ENCODE measurements at places on chromosomes 2 and 18. TPM values are rescaled to one million over a fixed set of nuclear protein-coding genes. Genes with fewer than 3 reads are reported as not detected.

- peak; percentile 2 for DNase-seq
Measured at GRCh38 chr2:134515137-134515536, 203.7 kb downstream of the TMEM163 start.

GRCh38 chr2:161596148-161596547 is 28.1 kb upstream of the SLC4A10 start:
- no peak for DNase-seq

DNA sequence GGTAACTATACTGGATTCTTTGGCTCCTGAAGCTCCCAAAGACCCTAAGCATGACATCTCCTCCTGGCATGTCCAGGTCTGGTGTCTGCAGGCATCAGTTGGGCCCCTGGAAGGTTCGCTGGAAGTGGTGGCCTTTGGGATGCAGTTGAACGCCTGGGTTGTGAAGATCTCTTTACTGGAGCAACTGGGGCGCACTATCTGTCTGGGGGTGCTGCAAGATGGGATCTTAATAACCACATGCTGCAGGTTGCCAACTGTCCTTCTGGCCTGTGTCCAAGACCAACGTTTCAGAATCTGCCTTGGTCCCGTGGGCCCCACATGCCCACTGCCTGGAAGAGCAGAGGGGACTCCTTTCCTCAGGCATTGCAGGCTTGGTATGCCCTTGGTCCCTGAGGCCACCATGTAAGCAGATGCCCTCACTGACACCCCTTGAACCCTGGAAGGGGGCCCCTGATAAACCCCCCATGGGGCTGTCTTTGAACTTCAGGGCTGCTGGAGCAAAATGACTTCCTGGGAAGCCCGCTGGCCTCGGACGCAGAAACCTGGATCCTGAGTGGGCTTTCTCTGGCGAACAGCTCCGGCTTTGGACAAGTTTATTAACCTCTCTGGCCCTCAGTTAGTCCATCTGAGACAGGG is 101.9 kb downstream of the TWIST2 start:
- DNase-seq = no peak

DNA sequence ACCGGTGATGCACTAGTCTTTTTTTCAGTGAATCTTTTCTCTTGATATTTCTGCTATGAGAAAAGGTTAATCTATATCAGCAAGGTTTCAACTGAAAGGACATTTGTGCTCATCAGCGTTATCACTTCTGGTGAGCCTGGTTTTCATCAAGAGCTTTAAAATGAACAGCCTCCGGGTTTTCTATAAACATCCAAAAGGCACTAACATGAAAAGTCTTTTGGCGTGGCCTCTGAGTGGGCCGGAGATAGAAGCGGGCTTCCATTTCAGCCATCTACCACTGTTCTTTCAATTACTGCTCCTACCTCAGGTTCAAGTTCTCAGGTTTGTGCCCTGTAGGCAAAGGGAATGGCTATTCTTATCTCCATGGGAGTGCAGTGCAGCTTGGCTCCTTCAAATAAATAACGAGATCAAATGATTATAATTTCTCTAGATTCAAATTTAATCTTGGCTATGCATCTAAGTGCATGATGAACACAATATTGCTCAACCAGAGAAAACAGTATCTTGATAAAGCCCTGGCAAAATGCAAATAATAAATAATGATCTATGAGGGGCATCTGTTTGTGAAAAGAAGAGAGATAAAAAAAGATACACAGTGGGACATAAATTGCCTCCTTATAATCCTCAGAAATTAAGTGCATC is 314.8 kb downstream of the CDH2 start:
- DNase-seq = no peak

DNA sequence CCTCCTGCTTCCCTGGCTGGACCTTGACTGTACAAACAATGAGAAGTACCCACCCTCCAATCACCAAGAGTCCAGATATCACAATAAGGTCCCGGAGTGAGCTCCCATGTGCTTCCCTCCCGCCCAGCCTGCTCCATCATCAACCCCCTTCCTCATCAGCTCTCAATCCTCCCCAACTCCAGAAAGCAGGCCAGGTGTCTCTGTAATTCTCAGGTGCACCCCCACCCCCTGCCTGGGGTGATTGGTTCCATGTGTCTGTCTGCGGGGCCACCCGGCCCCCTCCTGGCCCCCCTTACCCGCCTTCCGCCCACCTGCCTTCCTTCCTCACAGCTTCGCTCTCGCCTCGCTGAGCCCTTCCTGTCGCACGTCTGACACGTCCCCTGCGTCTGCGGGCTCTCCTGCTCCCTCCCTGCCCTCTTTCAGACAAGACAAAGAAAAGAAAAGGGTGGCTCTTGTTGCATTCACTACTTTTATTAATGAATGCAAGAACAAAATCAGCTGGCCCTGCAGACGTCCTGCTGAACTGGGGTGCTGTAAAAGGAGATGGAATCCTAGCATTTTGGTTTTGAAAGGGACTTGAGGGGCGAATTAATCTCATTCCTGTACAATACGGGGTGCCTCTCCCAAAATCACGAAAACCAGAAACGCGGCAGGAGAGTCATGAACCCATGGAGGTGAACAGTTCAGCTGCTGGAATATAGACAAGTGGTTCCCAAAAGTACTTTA is 26.5 kb upstream of the IGFBP2 start:
- DNase-seq = peak; percentile 27

DNA sequence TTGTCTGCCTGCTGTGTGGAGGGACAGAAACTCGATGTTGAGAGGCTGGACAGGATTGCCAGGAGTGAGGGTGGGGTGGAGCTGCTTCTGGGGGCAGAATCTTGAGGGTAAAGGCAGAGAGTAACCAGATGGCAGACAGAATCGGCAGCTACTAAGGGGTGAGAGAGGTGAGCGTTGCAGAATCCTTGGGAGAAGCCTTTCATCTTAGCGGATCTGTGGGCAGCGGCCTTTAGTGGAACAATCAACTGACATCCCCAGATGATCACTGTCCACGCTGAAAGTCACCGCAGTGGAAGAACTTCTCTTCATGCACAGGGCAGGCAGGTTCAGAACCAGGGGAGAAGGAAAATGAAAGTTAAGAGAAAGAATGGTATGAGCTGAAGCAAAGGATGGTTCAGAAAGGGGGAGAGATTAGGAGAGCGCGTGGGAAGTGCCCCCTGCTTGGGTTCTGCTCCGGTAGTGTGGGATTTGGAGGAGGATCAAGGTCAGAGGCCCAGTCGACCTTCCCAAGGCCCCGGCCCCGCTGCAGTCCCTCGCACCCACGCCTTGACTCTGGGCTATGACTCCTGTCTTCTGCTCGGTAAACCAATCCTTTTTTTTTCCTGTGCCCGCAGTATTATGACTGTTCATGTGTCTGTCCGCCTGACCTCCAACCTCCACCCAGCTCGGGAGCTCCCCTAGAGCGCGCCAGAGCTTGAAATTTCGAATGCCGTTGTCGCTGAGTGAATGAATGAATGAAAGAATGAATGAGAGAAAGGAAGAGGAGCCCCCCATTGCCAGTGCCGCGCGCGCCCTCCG is 584 bp downstream of the BOLA3 start:
- DNase-seq = peak; percentile 45

DNA sequence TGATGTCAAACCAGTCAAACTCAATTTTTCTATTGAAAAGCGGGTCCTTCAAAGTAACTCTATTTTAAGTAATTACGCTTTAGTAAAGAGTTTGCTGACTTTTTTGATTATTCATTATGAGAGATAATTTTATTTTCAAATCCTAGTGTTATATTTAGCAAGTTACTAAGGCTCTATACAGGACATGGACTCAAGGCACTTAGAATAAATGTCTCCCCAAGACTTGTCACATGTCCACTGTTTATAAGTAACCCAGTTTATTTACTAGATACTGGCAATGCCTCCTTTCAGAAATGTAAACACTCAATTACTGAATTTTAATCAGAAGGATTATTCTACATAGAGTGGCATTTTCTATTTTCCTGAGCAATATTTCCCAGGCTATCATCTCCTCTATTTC is 638.1 kb downstream of the ERBB4 start:
- DNase-seq = no peak

DNA sequence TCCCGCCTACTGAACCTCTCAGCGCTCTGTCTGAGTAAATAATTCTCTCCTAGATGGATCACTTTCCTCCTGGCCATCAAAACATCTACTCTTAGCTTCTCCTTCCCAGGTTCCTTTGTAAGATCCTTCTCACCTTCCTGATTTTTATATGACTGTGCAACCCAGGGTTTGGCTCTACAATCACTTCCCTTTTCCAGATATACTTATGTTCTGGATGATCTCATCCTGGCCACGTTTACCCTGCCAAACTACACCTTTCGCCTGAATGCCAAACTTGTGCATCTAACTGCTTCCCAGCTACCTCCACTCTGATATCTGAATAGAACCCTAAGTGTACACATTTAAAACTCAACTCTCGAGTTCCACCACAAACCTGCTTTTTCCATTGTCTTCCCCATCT is 290.5 kb upstream of the REV1 start:
- DNase-seq = no peak

DNA sequence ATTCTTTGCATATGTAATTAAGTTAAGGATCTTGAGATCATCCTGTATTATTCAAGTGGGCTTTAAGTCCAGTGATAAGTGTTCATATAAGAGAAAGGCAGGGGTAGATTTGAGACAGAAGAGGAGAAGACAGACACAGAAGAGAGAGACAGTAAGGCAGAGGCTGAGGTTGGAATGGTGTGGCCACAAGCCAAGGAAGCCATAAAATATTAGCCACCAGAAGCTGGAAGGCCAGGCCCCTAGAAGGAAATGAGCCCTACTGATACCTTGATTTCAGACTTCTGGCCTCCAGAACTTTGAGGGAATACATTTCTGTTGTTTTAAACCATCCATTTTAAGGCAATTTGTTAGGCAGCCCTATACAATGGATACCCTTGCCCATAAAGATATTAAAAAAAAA is 66.9 kb upstream of the DLX2 start:
- DNase-seq = no peak

GRCh38 chr18:55228191-55228590 is 268.9 kb upstream of the CCDC68 start:
- peak; percentile 36 for DNase-seq

GRCh38 chr2:160145471-160145870 is 54.6 kb downstream of the ITGB6 start:
- DNase-seq = no peak

DNA sequence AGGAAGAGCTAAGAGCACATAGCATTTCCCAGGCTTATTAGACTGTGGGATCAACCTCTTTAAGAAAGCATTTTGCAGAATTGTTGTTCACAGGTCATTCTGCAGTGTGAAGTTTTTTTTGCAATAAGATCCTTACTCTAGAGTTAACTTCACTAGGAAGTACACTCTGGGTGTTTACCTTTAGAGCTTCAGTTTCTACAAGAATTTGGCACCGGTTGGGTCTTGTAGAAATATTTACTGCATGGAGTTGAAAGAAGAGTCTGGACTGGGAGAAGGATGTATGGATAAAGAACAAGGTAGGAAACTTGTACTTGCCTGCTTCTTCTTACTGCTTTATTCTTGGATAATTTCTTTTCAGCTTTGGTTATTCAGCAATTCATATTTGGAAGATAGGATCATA is 944.9 kb upstream of the GYPC start:
- no peak for DNase-seq

DNA sequence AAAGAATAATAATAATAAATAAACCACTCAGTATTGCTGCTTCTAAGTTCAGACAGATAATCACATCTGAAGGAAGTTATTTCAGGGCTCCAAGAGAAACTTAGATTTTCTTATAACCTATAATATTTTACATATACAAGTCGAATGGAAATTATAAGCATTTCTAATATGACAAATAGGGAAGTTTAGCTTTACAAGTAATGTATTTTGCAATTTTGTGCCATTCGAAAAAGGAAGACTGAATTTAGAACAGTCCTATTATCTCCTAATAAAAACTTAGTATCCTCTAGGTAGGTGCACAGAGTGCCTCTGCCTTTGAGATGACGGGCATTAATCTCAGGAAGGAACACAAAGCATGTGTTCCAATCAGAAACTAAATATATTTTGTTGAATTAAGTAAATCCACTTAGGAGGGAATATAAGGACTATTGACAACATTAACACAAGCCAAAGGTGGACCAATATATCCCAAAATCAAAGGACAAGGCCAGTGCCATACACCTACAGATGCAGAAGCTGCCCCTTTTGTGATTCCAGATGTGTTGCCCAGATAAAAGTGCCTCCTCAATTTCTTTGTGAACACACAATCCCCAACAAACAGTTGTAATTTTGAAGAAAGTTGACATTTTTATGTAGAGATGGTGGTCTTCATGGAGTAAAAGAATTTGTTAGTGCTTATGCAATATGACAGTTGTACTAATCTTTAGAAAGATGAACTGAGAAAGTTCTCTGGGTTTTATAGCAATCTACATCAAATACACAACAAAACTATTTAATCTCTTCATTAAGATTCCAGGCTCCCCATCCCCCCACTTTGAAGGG is 36.6 kb downstream of the PTCD3 start:
- no peak for DNase-seq

- DNase-seq = no peak
Measured at GRCh38 chr2:113174376-113174750, 592 bp downstream of the PSD4 start.

DNA sequence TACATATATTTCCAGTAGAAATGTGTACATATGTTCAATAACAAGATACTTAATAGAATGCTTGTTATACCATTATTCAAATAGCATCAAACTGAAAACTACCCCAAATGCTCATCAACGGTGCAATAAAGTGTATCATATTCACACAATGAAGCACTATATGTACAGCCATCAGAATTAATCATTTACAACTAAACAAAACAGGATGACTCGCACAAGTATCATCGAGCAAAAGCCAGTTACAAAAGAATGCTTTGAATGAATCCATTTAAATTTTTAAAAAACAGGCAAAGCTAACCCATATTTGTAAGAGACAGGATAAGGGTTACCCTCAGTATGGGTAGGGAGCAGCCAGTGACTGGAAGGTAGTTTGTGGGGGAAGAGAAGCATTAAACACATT is 132.8 kb upstream of the PDE1A start:
- DNase-seq = peak; percentile 58

DNA sequence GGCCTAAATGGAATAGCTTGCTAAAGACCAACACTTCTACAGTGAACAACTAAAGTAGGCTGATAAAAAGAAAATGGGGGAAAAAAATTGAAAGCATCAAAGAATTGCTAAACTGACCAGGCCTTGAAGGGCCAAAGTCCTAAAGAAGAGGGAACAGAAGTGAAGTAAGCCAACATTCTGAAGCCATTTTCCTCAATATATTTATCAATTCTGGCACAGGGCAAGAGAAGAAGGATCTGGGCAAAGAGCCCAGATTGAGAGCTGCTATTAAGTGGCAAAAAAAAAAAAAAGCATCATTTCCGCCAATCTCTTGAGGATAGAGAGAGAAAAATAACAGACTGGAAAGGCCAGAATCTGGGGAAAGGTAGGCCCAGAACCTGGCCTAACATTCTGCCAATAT is 25.7 kb downstream of the FANCL start:
- no peak for DNase-seq

The ALPP gene
- total RNA-seq = 0.59 TPM

The LYG1 gene
- 0.96 TPM for total RNA-seq

The QPCT gene
- 62.5 TPM for total RNA-seq

The C2orf92 gene
- not detected for total RNA-seq

The SLC4A3 gene
- 2.6 TPM for total RNA-seq

The PHOSPHO2 gene
- total RNA-seq = 5.8 TPM

The MPP4 gene
- total RNA-seq = 5.9 TPM

The PTH2R gene
- not detected for total RNA-seq

The ACKR3 gene
- 2.7 TPM for total RNA-seq

The PLEKHA3 gene
- 17.0 TPM for total RNA-seq

The IL1A gene
- total RNA-seq = 0.22 TPM

All from M059J (cell line).